ENCODE measurements at places on chromosomes 2 and 18. TPM values are rescaled to one million over a fixed set of nuclear protein-coding genes. Genes with fewer than 3 reads are reported as not detected.

GRCh38 chr18:321865-322467, 54.1 kb upstream of the THOC1 start:
- DNase-seq, result no peak

DNA sequence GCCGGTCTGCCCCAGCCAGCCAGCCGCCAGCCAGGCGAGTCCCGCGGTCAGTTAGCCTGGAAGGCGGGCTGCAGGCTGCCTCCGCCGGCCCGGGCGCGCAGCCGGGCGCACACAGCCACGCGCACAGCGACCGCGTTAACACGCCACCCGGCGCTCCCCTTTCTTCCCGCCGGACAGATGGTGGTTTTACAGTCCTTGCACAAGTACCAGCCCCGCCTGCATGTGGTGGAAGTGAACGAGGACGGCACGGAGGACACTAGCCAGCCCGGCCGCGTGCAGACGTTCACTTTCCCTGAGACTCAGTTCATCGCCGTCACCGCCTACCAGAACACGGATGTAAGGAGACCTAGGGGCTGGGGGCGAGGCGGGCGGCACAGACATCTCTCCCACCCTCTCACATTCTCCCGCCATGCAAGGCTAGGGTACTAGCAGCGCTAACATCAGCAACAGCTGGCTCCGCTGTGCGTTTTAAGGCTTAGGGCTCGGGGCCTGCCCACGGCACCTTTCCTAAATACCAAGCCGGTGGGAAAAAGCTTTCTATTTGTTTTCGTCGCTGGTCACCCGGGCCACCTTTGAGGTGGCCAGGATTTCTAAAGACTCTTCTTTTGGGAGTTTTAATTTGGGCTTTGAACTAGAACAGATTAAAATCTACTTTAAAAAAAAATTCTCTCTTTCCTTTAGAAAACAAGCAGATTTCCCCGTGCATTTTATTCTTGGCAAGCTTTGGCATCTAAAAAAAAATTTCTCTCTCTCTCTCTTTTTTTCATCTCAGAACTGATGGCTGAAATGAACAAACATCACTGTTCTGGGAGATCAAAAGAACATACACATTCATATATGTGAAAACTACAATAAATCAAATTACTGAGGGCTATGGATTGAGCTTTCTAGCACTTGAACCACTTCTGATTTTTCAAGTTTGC, 2.9 kb downstream of the TBR1 start:
- DNase-seq, result peak; percentile 42

DNA sequence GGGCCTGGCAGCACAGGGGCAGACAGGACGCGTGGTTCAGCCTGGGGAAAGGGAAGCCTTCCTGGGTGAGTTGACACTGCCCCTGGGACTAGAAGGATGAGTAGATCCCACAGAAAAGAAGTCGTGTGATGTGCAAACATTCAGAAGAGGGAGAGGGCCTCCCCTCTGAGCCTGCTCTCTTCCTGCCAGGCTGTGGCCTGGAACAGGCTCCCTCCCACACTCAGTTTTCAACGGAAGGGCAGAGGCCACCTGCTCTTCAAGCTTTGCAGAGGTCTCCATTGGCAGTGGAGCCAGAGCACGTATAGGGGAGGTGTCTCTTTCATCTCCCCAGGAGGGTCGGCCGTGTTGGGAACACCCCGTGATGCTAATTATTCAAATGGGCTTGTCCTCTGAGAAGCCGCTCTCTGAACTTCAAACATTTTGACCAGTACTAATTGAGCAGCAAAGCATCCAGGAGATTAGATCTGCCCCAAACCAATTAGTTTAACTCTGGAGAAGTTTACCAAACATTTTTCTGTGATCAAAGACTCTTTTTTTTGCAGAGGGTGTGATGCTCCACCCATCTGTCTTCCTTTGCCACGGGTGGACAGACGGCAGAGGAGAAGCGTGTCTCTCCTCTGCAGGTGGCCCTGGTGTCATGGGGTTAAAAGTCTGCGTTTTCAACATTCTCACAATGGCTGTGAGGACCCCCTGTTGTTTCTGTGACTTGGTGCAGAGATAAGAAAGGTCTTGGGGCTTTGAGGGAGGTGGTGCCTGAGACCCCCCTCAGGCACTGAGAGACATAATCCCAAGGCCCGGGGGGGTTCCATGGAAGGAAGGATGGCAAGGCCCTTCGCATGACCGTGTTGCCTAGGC, 29.5 kb upstream of the ODC1 start:
- no peak for DNase-seq

DNA sequence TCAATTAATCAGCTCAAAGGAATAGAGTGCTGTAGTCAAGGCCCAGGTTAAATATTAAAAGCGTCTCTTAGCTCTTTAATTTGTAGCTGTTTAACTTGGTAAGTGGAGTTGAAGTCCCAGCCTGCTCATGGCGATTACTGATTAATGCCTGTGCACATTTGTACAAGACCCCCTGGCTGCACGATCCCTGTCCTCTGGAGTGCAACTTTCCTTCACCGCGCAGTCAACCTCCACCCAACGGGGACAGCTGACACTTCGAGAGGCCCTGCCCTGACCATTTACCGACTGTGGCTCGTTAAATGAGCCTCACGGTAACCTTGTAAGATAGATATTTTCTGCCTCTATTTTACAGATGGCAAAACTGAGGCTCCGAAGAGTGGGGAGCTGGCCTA, 5.5 kb upstream of the CYS1 start:
- no peak for DNase-seq

- DNase-seq, result no peak
Observed at GRCh38 chr18:61865466-61866175, 27.2 kb downstream of the RNF152 start.

DNA sequence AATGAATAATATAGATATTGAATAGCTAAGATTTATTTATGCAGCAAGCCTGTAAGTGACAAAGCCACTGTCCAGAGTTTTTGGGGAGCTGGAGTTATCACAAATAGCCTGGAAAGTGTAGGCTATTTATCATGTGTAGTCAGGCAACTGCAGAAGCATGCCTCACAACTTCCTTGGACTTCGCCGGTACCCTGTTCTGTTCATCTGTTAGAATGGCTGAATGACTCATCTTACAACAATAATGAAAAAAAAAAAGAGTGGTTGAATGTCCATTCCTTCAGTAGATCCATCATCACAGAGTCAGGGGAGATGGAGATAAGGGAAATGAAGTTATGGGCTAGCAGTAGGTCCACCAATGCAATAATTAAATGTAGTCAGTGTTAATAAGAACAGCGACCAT, 24.0 kb upstream of the ATP5MC3 start:
- no peak for DNase-seq

DNA sequence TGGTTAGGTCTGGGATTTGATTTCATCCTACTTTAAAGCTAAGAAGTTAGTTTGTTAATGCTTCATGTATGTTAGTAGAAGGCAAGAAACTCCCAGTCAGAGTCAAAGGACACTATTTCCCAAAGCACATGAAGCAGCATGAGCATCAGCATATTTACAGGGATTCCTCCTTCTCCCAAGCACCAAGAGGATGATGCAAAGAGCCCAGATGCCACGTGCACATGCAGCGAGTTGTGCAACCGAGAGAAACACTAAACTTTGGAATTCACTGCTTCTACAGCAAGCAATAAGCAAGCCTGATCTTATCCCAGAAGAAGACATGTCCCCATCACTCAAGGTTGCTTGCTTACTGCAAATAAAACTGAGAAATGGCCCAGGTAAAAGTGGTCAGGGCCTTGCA, 32.5 kb downstream of the CPO start:
- no peak for DNase-seq

DNA sequence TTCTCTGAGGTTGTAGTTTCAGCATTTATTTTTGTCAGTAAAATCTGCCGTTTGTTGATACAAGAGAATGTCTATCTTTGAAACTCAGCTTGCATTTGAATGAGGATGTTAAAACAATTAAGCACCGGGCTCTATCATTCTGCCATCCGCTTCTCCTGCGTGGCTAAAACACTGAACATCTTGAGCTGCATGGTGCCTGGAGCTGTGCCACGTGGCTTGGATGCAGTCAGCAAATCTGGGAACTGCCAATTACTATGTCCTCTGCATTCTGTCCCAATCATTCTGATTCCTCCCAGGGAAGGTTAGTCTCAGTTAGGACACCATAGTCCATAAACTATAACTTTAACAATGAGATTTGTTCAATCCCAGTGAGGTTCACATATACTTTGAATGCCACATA, 598.4 kb downstream of the FBXO15 start:
- no peak for DNase-seq

DNA sequence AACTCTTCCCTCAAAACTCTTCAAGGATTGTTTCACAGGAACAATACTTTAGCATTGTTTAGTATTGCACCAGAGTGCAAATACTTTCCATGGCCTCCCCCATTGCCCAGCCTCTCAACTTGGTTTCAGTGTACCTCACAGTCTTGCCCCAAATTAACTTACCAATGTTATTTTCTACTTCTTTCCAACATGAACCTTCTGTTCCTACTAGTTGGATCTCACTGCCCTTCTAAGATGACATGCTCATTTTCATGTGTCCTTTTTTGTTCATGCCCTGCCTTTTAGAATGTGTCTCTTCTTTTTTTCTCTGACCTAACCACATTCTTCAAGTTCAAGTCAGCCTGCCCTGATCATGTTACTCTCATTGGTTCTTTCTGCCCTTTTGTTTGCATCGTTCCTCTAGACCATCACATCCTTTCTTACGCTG, 4.1 kb downstream of the SPATS2L start:
- DNase-seq, result no peak

GRCh38 chr2:165827921-165828276, 33.9 kb upstream of the GALNT3 start:
- DNase-seq, result no peak

DNA sequence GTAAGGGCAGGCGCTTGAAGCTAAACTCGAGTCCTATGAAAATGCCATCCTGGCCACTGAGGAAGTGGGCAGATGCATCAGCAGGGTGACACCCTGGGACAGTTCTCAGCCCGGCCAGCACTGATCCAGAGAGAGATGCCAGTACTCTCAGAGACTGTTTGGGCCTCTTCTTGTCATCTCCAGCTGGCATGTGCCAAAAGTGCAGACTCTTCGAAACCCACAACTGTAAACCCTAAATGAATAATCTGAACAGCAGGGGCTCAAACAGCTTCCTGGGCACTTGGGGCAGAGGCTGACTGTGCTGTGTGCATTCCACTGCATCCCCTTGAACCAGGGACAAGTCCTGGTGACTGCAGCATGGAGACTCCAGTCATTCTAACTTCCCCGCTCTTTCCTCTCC, 204.2 kb upstream of the SMAD2 start:
- DNase-seq, result no peak

- DNase-seq, result no peak
Observed at GRCh38 chr18:48514786-48515185, 24.0 kb upstream of the CTIF start.

DNA sequence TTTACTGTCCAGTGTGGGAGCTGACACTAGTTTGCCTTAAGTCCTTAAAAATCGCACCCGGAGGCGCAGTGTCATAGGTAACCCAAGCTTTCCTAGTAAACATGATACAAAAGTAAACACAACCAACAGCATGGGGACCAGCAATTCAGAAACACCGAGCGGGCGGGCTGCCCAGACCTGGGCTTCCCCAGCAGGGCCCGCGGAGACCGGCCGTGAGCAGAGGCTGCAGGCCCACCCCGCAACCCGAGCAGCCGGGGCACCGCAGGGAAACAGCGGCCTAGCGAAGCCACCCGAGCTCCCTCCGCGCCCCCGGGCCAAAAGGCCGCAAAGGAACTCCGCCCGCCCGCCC, 296 bp downstream of the TTC21B start:
- no peak for DNase-seq

DNA sequence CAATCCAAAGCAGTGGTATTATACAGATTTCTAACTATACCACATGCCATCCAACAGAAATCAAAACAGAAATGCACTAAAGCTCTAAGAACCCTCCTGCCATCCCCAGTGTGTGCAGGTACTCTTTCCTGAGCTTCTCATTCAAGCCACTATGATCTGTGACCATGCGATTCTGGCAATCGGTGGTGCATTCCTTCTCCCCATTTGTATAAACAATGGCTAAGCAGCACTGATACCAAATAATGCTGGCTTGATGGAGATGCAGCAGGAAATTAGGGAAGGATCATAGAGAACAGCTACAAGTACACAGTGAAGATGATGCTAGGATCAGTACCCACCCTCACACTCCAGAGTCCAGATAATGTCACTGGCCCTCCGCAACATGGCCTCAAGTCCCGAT, 51.8 kb downstream of the PPP4R1 start:
- no peak for DNase-seq

Gene KCNJ3
- 32.5 TPM for polyA plus RNA-seq

Gene PARD6G
- polyA plus RNA-seq, result 2.5 TPM

Gene RIT2
- polyA plus RNA-seq, result not detected

Gene SERPINB4
- not detected for polyA plus RNA-seq

Gene ADRA2B
- polyA plus RNA-seq, result 2.2 TPM

Gene TMEM163
- 7.1 TPM for polyA plus RNA-seq

All from right cardiac atrium (tissue), 5 donors.